ENCODE measurements at places on chromosomes 5 and 9.
A peak's percentile ranks its signal among the peaks of the same experiment; 100 is the strongest.

DNA sequence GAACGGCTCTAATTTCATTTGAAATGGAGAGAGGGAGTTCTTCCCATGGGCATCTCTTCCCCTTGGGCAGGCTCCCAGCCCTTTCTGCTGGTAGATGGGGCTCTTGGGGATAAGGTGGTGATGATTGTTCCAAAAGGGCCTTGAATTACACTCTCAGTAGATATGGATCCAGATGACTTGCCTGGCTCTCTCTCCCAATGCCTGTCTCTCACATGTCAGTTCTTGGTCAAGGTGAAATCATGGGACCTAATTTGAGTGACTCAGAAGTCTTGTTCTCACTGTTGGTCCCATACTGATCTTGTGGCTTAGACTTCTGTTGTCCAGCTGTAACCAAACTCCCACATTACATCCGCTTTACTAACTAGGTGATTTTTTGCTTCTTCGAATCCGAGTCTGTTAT, 317.0 kb upstream of the RFX3 start:
- DNase-seq, result no peak

- peak; percentile 10 for DNase-seq
These were observed 135.6 kb upstream of the PPP1R26 start for GRCh38 chr9:135343837-135344522.

DNA sequence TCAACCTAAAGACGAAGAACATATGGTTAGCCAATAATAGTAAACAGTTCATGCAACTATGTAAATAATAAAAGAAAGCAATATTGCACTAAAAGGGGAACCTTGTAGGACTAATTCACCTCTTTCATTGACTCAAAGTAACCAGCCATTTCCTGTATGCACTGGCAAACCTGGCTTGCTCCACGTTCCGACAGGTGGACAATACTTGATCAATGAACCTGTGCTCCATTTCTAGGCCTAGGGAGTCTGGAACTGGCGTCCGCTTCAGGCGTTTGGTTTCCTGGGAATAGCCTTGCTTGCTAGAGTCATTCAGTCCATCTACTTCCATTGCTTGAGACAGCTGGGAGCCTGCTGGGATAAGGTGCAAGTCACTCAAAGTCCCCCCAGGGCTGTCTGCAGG, 41.6 kb downstream of the PTAR1 start:
- DNase-seq, result no peak

GRCh38 chr5:79849486-79850315, 141.4 kb downstream of the MTX3 start:
- DNase-seq, result no peak

- DNase-seq, result no peak
These were observed 192.7 kb downstream of the FANCC start for GRCh38 chr9:95124582-95125367.

DNA sequence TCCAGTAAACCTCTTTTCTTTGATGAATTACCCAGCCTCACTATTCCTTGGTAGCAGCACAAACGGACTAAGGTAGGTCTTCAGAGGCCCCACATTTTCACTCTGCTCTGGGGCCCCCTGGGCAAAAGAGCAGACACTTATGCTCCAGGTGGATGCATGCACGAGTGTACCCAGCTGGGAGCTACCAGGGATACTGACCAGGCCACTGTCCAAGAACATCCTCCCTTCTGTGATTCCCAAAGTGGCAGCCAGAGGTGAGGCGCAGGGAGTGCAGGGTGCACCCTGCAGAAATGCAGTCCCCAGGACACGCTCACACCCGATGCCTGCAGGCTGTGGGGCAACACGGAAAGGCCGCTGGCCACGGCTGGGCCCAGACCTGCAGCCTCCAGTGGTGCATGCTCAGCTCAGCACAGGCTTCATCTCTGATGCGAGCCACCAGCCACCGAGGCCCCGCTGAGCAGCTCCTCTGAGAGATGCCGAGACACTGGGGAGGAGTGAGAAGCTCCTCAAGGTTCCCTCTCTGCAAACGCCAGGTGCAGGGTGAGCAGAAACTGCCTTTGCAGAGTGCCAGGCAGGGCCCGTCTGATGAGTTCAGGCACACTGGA, 48.1 kb upstream of the OLFM1 start:
- no peak for DNase-seq

- no peak for DNase-seq
These were observed 119.7 kb downstream of the IRX2 start for GRCh38 chr5:2631758-2632157.

DNA sequence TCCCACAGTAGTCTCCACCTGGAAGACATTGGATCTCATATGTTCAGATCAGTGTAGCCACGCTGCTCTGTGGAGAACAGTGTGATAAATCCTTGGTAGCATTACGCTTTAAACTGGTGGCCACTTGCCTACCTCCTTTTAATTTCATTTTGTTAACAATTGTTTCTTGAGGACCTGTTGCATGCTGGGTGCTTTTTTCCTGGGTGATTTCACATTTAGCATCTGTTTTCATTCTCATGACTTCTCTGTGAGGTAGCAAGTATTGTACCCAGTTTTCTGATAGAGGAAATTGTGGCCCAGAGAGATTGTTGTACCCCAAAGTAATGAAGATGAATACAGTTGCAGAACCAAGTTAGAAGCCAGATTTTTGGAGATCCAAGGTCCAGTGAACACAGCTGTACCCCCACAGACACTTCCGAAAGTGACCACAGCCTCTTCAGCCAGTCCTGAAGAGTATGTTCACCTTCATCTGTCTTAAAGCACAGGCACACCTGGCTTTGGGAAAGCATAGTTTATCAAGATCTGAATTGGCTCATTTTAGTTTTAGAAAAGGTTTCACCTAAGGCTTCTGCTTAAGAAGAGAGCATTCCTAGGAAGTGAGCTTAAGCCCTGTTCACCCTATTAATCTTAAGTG, 75.2 kb downstream of the F2RL2 start:
- DNase-seq, result no peak

DNA sequence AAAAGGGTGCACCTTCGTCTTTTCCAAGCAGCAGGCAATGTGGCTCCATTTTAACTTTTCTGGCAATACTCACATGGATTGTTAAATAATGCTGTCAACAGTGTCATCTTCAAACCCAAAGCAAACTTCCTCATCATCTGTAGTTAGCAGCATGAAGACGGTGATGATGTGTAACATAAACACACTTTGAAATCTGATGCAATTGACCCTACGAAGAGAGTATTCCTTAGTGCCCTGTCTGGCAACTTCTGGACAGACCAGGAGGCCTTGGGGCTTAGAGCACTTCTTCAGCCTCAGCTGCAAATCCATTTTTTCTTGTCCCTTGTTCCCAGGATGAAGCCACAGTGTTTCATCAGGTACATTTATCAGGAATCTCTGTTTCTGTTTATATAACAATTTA, 149.1 kb downstream of the GHR start:
- no peak for DNase-seq

- DNase-seq, result no peak
These were observed 42.9 kb upstream of the SUB1 start for GRCh38 chr5:32542216-32543059.

DNA sequence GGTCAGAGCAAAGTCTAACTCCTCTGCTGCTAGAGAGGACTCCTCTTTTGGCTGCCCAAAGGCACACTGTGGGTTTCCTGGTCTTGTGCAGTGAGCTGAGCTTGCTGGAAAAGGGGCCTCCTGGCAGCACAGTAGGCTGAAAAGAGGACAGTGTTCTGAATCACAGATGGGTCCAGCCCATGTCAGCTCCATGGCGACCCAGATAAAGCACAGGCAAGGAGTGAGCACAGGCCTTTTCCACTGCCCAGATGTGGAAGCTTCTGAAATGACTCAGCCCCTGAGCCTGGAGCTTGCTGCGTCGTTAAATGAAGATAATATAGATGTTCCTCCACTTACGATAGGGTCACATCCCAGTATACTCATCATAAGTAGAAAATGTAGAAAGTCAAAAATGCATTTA, 8.1 kb downstream of the CCDC180 start:
- DNase-seq, result no peak

DNA sequence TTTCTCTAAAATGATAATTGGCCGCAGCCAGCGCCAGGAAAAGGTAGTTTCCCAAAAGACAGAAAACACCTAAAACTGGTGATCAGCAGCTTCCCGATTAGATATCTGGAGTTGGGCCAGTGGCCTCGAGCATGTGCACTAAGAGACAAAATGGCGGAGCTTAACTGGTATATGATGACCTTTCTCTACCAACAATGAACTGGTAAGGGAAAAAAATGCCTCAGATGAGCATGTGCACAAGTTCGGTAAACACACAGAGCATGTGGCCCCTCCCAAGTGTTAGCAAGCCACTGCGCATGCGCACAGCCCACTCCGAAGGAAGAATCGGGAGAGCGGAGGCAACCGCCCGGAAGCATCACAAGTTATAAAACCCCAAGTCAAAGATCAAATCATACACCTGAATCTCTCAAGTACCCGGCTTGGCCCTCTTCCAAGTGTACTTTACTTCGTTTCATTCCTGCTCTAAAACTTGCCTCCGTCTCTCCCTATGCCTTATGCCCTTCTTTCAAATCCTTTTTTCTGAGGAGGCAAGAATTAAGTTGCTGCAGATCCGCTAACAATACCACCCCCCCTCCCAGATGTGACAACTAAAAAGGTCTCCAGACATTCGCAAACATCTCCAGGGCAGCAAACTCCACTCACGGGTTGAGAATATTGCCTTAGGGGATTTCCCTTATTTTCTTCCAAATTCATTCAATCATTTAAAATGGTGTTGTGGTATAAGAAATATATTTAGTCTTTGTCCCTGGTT, 15.0 kb upstream of the PTBP3 start:
- peak; percentile 51 for DNase-seq

DNA sequence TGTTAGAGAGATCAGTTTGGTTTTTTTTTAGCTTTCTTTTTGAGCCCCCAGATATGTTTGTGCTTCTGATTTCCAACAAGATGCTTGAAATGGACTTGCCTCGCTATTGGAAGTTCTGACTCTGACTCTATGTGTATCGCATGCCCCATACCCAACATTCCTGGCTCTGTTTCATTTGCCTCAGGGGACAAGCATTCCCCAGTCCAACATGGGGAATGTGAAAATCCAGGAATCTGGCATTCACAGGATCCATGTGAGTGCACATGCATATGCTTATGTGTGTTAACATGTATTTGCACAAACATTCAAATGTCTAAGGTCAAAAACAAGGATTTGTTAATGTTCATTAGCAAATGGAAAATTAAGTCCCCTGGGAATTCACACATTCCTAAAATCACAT, 233.9 kb downstream of the TLR4 start:
- no peak for DNase-seq

GRCh38 chr5:55821731-55822512, 29.2 kb upstream of the IL31RA start:
- no peak for DNase-seq

GRCh38 chr5:133897431-133897830, 71.0 kb downstream of the C5orf15 start:
- no peak for DNase-seq

DNA sequence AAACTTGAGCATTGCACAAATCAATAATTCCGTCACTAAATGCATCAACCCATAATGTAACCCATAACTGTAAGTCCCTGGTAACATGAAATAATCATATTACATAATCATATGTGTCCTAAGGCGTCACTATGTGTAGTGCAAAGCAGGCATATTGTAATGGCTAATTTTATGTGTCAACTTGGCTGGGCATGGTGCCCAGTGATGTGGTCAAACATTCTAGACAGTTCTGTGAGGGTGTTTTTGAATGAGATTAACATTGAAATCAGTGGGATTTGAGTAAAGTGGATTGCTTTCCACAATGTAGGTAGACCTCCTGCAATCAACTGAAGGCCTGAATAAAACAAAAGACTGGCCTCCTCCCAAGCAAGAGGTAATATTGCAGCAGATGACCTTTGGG, 794.4 kb upstream of the ACO1 start:
- no peak for DNase-seq

GRCh38 chr5:176133877-176134276, 104.3 kb upstream of the SIMC1 start:
- DNase-seq, result no peak

DNA sequence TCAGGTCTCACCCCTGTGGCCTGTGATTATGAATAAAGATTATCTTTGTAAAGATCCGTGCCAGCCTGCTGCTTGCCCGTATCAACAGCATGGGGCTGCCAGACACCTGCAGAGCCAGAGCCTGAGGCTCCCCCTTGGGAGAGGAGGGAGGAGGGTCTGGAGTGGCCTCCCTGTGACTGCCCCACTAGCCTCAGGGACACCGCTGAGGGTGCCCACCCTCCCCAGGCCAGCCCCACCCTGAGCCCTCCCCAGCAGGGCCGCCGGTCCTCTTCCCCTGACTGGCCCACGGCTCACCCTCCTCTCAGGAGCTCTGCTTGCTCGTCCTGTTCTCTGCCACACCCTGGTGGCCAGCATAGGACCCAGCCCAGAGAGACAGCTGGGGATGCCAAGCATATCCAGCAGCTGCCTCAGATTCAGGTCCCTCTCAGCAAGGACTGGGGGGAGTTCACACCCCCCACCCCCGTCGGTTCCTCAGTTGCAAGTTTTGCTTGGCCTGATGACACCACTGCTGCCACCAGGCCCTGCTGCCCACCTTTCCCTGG, 1.9 kb downstream of the SSNA1 start:
- DNase-seq, result no peak

GRCh38 chr5:68274847-68275651, 59.5 kb downstream of the PIK3R1 start:
- DNase-seq, result no peak

DNA sequence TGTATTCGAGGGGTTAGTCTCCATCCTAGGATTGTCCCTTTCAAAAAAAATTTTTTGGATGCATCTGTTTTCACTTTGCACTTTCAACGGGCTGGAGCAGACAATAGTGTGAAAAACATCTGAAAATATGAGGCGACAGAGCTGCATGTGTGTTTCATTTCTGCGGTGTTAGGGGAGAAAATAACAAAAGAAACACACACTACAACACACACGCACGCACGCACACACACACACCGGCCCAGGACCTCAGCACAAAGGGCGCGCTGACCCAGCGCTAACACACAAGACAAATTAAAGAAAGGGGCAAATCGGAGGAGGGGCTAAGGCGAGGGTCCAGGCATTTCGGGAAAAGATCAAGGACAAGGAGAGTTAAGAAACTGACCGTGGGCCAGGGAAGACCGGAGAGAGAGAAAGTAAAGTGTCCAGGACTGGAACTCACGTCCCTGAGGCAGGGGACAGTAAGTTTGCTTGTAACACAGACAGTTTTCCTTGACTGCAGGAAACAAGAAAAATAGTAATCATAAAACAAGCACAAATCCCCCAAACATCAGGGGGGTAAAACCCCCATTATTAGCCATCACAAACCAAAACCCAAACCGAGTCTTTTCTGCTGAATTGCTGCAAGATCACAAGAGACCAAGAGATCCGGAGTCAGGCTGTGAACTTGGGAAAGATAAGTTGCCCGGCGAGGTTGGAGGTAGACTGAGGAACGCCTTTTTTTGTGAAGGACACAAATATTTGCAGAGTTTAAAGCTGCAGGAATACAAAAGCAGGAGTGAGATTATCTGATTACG, 302.1 kb downstream of the PARP8 start:
- no peak for DNase-seq

GRCh38 chr5:157624144-157624543, 28.1 kb downstream of the SOX30 start:
- no peak for DNase-seq

- no peak for DNase-seq
These were observed 662.1 kb upstream of the FTMT start for GRCh38 chr5:121189342-121190305.

DNA sequence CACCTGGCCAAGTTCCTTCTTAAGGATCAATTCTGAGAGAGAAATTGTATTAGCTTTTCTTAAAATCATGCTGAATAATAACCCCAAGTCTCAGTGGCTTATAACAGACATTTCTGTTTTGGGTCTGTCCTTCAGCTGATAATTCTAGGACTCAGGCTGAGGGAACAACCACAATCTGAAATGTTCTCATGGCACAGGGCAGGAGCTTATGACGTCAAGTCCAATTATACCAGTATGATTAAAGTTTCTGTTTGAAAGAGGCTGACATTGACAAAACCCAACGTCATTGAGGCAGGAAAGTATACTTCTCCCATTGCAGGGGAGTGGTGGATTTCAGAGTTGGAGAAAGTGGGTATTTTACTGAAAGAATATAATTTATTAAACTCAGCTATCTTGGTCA, 21.8 kb downstream of the CENPH start:
- no peak for DNase-seq
